ENCODE measurements at places on chromosomes 12 and 14.

- no peak for DNase-seq
Observed at GRCh38 chr14:69531135-69531534, 43.5 kb downstream of the CCDC177 start.

GRCh38 chr12:116324654-116325335, 47.3 kb upstream of the MED13L start:
- DNase-seq = no peak

- no peak for DNase-seq
Observed at GRCh38 chr14:20412411-20412810, 890 bp downstream of the TEP1 start.

GRCh38 chr14:51022769-51023168, 72.1 kb downstream of the TRIM9 start:
- DNase-seq = no peak

- DNase-seq = no peak
Observed at GRCh38 chr14:94375552-94376107, 12.8 kb downstream of the SERPINA1 start.

DNA sequence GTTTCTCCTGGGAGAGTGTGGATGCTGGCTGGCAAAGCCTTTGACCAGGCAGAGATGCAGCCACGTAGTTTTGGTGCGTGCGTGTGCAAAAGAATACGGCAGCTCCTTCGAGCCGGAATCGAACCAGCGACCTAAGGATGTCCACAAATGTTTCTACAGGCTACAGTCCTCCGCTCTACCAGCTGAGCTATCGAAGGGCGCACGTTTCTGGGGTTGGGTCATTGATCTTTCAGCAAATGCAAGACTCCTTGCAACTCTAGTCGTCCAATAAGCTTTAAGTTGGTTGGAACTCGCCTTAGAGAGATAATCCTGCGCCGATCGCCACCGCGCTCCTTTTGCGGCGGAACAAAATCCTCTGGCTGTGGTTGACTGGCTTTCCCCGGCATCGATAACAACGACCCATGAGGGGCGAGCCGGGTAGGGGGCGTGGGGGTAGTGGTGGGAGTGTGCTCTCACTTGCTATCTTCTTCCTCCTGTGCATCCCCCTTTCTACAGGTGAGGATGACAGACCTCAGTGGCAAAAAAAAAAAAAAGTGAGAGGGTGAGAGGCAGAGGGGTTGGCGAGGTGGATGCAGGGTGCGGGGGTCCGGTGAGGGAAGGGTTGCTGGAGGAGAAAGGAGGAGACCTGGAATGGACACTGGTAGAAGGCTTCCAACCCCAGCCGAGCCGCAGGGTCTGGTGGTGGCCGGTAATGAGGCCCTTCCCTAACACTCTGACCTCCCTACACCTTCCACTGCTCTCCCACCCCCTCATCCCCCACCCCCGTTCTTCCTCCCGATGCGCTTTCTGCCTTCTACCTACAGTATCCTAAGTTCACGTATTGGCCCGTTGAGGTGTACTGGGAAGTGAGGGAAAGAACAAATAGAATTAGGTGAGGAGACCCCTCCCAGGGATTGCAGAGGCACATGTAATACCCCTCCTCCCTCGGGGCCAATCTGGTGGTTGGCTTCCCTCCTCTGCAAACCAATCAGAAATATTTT, 11.8 kb upstream of the OR6S1 start:
- peak; percentile 37 for DNase-seq

DNA sequence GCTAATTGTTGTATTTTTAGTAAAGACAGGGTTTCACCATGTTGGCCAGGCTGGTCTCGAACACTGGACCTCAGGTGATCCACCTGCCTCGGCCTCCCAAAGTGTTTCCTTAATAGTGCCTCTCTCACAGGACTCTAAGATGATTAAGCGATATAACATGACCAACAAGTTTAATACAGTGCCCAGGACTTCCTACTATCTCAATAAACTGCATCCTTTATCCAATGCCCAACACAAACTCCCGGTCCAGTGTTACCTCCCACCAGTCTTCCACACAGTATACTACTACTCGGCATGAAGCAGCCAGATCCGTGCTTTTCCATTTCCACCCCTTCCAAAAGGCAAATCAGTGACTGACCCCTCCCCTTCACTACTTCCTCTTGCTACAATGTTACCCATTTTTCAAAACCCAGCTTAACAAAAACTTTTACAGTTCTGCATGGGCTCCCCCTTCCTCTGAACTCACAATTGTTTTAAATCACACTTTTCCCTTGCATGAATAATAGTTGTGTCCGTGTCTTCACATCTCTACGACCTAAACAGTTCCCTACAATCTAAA, 900 bp downstream of the NOP2 start:
- DNase-seq = no peak

- DNase-seq = no peak
Observed at GRCh38 chr12:14452865-14453264, 87.4 kb downstream of the ATF7IP start.

- no peak for DNase-seq
Observed at GRCh38 chr12:34394211-34395055, 372.1 kb downstream of the ALG10 start.

- peak; percentile 77 for DNase-seq
Observed at GRCh38 chr12:127162902-127163301, 1104.1 kb upstream of the TMEM132C start.

GRCh38 chr12:16281157-16281556, 3.7 kb upstream of the SLC15A5 start:
- no peak for DNase-seq

DNA sequence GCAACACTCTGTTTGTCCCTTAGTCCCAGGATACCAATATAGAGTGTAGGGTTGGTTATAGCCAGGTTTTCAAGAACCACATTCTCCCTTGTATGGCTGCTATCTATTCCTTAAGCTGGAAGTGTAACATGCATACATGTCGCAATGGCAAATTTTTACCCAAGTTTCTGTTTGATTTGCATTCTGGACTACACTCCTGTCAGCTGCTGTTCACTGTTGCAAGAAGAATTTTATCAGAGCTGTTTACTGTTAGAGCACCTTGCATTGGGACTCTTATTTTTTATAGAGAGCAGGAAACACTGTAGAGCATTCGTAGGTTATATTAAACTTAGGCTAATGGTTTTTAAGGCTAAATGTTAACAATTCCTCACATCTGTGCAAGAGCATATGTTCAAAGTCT, 376.0 kb upstream of the LRFN5 start:
- no peak for DNase-seq

- no peak for DNase-seq
Observed at GRCh38 chr12:119685375-119685774, 17.4 kb downstream of the PRKAB1 start.

GRCh38 chr14:74488786-74489397, 4.2 kb downstream of the NPC2 start:
- DNase-seq = no peak

DNA sequence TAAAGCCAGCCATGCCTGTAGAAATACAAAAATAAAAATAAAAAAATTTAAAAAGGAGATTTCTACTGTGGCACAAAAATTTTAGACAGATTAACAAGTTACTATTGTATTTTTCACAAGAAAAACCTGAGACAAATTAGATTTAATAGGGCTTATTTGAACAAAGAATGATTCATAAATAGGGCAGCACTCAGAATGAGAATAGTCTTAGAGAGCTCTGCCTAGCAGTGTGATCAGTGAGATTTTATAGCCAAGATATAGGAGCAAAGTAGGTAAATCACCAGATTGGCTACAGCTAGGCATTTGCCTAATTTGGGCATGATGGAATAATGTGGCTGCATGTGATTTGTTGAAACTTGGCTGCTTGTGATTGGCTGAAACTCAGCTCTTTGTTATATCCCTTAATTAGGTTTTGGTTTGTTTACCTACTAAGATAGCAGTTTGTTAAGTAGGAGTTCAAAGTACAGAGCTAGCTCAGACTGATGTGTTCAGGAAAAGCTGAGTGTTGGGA, 279.7 kb upstream of the TMTC1 start:
- DNase-seq = no peak

- DNase-seq = no peak
Observed at GRCh38 chr12:91852634-91853033, 293.0 kb downstream of the BTG1 start.

DNA sequence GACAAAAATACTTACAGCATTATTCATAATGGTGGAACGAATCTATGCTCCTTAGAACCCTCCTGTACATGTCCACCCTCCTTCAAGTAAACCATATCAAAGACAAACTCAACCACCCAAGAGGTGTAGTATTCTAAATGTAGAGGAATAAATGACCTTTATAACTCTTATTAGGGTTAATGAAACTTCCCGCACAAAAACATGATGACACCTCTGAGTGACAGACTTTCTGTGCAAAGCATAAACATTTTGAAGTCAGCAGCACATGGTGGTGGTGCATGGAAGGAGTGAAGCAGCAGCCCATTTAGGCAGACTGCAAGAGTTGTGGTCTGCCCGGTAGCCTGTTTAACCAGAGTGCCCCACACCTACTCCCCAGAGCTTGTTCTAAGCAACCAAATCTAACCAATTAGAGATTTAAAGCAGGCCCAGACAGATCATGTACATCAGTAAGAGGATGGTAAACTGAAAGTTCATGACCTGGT, 615 bp upstream of the ASB8 start:
- DNase-seq = no peak

GRCh38 chr12:47121146-47121545, 41.4 kb upstream of the AMIGO2 start:
- peak; percentile 52 for DNase-seq

DNA sequence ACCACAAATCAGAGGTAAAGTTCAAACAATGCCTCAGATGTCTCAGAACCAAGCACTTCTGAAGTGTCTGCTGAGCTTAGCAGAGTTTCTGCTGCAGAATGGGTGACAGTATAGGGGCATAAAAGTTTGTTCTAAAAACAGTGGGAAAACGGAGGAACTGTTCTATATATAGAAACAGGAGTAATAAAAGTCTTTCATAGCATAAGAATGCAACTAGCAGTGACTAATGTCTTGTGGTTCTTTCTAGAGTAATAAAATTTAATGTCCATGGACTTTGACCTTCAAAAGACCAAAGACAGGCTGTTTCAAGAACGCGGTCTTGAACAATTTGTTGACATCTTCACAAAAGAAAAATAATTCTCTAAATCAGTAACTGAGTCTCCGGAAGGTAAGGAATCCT, 107.5 kb upstream of the FAR2 start:
- peak; percentile 72 for DNase-seq

GRCh38 chr12:9763025-9763424, 2.3 kb upstream of the CD69 start:
- DNase-seq = no peak

DNA sequence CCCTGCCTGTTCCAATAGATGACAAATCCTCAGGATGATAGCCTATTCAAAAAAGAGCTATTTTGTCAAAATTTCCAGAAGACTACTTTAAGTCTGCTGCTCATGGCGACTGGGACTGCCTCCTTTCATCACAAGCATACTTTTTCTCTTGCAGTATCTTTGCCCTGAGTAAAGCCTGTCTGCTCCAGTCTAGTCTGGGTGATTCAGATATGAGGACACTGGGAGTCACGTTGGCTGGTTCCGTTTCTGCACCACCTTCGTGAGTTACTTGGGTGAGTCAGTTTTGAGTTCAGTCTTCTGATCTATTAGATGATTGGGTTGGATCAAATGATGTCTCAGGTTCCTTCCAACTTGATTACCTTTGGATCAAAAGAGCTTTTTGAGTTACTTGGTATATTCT, 301.3 kb upstream of the STXBP6 start:
- no peak for DNase-seq

- DNase-seq = no peak
Observed at GRCh38 chr14:65025818-65026217, 39.1 kb downstream of the FNTB start.

DNA sequence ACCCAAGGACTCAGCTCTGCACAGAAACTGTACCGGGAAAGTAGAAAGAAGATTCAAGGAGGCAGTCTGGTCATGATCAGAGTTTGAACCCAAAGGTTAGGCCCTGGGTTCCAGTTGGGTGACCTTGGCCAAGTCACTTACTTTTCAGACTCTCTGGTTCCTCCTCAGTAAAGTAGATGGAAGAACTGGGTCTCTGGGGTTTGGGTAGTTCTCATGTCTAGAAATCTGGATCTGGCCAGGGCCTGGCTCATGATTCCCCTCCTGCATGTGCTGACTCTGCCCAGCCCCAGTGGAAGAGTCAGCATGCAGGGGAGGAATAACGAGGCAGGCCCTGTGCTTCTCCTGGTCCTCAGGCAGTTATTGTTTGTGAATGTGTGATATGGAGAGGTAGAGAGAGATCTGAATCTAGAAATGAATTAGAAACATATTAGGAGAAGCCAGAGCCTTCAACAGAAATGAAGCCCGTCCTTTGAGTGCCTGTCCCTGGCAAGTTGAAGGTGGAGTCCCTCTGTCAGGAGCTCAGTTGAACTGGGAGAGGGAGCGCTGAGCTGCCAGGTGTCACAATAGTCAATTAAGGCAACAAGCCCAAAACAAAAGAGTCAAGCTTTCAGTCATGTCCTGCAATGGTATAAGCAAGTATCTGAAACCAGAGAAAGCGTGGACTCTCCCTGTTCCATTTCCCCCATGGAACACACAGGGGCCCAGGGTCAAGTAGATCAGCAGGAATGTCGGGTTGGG, 131.3 kb upstream of the HIF1A start:
- no peak for DNase-seq

DNA sequence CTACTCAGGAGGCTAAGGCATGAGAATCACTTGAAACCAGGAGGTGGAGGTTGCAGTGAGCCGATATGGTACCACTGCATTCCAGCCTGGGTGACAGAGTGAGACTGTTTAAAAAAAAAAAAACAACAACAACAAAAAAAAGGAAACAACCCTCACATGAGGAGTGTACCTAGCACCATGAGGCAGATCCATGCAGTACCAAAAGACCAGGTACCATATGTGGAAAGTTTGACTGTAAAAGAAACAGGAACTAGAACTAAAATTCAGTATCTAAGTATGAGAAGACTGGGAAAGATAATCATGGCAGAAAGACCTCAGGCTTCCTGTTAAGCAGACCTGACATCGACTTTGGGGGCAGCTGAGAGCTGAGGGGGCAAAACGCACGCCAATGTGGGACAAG, 55.1 kb downstream of the TRAFD1 start:
- no peak for DNase-seq

GRCh38 chr12:89349814-89350213, 2.5 kb downstream of the DUSP6 start:
- peak; percentile 63 for DNase-seq

DNA sequence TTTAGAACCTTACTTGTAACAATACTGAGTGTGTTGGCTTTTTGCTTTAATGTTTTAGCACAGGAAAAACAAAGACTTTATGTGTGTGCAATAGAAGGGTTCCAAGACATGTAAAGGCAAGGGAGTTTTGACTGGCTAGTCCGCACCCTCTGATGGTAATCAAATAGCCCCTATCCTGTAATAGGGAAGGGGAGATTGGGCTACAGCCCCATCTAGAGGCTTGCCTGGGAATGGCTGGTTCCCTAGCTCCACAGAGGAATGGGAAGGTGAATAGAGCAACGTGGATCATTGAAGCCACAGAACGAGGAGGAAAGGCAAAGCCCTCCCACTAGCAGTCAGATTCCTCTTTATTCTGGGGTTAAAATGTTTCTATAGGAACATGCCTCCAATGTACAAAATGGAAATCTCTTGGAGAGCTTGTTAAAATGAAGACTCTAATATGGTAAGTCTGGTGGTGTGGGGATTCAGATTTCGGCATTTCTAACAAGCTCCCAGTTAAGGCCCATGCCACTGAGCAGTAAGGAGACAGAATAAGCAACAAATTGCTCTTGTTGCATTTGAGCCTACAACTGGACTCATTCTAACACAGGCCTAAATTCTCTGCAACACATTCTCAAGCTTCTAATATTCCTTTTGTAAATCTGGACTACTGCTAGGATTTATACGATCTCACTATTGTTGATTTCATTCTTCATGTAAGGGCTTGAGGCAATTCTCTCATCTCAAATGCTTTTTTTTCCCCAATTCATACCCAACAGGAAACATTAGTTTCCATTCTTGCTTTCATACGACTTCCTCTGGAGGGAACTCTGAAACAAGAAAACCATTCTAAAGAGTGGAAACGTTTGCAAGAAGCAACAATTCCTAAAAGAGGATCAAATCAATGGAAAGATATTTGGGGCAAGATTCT, 57.1 kb downstream of the NIN start:
- DNase-seq = peak; percentile 74

All from AG08395 (cell line).